Stimulated activated CD8-positive, alpha-beta memory T cell treated with anti-CD3 and anti-CD28 coated beads, Interleukin-4, amount 100 ng/mL, for 4 hours (primary cell): ENCODE measurements at places on chromosomes 12 and 14.

DNA sequence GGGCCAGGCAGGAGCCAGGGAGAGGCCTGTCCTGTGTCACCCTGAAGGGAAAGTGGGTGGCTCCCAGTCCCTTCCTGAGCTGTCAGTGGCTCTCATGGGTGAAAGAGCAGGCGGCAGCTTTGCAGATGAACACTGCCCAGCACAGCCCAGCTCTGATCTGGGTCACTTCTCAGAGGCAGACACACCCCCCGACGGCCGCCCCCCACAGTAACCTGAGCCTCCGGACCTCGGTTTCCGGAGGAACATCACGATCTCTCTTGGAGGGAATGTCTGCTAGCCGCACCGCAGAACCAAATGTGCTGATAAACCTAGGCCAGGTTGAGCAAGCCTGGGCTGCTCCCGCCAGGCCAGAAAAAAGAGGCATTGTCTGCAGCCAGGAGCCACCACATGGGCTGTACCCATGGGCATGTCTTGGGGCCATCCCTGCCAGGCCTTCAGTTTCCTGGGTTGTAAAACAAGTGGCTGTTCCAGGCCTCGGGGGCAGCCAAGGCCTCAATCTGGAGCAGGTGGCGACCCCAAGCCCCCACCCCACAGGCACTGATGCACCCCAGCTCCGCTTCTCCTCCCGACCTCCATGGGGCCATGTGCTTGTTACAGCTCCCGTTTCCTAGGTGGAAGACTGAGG lies 57.6 kb downstream of the NCOR2 start:
- no peak for DNase-seq

GRCh38 chr14:23102801-23103200 lies 2.0 kb downstream of the CIROP start:
- DNase-seq = no peak

GRCh38 chr12:5078423-5078822 lies 34.7 kb downstream of the KCNA5 start:
- DNase-seq = no peak

DNA sequence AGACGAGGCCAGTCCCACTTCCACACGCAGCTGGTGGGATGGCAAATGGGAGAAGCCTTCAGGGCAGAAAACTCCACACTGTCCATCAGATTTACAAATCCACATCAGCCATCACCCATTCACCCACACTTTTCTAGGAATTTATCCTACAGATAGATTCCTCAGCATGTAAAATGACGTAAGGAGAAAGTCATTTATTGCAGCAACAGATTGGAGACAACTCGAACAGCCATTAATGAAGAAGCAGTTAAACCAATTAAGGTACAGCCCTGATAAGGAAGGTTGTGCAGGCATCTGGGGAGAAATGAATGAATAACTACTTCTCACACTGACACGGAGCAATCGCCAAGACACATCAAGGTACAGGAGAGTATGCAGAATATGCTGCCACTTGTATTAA lies 26.2 kb downstream of the PRKAB1 start:
- DNase-seq = no peak

- DNase-seq = no peak
These were observed 6.2 kb downstream of the RPL36AL start for GRCh38 chr14:49614196-49614595.

DNA sequence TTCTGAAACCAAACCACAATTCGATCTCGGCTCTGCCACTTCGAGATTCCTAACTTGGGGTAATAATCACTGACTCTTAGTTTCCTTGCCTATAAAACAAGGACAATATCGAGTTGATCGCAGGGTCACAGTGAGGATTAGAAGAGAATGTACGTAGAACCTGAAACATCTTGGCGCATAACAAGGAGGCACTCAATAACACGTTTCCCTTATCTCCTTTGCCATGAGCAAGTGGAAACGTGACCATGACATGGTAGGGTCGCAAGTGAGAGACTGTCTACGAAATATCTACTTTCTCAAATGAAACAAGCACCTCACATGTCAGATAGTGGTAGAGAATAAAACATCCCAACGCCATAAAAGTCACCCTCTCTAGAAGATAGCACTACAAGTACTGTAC lies 2.3 kb downstream of the DICER1 start:
- DNase-seq = no peak

GRCh38 chr14:62604524-62604923 lies 440.7 kb downstream of the KCNH5 start:
- no peak for DNase-seq

- no peak for DNase-seq
These were observed 49.1 kb downstream of the R3HDM2 start for GRCh38 chr12:57381693-57382220.

DNA sequence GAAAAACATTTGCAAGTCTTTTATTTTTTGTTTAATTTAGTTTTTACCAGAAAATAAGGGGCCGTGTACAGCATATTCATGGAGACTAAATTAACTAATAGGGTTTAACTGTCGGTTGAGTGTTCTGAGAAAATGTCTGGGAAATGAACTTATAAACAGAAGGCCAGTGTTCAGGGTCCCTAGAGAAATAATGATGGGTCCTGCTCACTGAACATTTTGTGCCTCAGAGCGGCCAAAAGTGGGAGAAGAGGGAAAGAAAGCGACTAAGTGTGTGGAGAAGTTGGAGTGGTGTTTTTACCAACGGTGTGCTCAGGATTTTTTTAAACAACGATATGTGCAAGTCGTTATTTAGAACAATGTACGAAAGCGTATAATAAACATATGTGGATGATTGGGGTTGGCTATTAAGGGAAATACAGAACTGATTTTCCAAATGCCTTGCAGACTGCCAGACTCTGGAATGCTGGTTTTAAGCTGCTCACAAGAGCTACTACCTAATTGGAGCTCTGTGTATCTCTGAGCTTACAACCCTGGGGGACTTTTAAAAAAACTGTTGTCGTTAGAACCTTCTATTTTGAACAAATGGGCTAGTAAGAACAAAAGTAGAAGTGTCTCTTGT lies 166.7 kb downstream of the SLC38A4 start:
- DNase-seq = no peak

- no peak for DNase-seq
These were observed 306.2 kb downstream of the GALC start for GRCh38 chr14:87686746-87687145.

DNA sequence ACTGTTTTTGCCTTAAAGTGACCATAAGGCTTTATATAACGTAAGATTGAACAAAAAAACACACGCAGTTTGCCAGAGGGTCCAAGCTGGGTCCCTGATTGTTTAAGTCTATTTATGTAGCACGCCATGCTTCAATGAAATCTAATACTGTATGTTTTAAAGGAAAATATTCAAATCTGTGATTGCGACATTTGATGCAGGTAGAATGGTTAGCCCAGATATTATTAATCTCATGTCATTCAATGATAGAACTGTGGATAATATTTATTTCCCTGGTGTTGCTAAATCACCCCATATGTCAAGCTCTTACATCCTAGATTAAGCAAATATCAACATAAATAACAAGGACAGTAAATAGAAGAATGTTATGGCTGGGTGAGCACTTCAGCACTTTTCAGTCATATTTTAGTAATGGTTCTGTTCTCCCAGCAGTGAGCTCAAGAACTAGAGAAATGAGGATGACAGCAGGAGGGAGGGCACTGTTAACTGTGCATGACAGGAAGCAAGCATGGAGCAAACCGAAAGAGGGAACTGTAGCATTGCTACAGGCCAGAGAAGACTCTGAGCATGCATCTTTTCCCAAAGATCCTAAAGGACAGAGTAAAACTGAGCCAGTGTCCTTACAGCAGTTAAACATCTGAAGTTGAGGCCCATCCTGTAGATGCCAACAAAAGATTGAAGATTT lies 465.7 kb upstream of the MGAT4C start:
- DNase-seq = no peak

DNA sequence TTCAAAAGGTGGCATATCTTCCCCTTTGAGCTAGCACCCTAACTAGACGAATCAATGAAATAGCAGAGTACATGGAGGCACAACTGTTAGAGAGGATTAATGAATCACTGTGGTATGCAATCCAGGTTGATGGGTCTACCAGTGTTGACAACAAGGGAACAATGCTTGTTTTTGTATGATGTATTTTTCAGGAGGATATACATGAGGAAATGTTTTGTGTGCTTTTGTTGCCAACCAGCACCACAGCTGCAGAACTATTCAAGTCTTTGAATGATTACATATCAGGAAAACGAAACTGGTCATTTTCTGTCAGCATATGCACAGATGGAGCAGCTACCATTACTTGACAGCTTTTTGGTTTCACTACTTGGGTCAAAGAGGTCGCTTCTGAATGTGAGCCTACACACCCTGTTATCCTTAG lies 142.6 kb downstream of the GPHN start:
- no peak for DNase-seq

DNA sequence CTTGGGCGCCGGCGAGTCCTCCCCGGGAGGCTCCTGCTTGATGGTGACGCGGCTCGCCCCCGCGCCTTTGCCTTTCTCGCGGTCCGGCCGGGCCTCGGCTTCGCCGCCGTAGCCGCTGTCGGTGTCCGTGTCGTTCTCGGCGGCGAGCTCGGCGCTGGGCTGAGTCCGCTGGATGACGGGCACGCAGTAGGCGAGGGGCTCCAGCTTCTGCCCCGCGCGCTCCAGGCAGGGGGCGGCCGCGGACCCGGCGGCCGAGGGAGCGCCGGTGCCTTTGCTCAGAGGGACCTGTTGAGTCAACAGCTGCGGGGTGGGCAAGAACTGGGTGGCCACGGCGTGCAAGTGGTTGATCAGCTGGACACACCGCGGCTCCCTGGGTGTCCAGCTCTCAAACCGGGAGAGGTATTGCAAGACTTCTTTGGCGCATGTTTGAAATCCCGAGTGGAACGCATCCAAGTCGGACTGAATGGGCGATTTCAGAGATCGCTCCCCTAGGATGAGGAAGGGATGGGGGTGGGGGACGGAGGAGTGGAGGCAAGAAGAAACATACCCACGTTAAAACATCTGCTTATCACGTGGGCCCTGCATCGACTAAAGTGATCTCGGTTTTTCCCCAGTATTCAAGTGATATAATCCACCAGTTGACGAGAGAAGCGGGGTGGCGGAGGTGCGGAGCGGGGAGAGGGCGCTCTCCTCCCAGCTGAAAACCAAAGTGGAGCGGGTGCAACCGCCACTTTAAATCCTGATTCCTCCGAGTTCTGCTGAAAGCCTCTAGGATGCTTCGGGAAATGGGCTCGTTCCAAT lies 2.0 kb downstream of the BHLHE41 start:
- DNase-seq = no peak

DNA sequence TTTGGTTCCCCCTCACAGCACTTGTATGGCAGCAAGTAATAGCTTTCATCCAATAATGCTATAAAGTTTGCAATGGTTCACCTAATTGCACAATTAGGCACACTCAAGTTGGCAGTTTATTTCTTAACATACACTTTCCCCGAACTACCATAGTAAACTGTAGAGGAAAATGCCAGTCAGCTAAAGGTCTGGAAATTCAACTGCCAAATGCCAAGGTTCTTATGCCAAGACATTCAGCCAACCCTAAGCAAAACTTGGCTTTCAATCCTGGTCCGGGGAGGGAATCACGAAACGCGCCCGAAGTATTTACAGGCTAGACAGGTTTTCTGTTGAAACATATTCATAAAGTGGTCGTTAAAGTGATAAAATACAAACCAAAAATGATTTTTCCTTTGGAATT lies 1512.4 kb upstream of the FLRT2 start:
- DNase-seq = no peak

GRCh38 chr12:106049546-106049945 lies 89.2 kb downstream of the NUAK1 start:
- DNase-seq = no peak

- DNase-seq = no peak
These were observed 13.1 kb downstream of the EVL start for GRCh38 chr14:100078216-100078803.

GRCh38 chr12:123096182-123096581 lies 54.7 kb downstream of the PITPNM2 start:
- DNase-seq = no peak

DNA sequence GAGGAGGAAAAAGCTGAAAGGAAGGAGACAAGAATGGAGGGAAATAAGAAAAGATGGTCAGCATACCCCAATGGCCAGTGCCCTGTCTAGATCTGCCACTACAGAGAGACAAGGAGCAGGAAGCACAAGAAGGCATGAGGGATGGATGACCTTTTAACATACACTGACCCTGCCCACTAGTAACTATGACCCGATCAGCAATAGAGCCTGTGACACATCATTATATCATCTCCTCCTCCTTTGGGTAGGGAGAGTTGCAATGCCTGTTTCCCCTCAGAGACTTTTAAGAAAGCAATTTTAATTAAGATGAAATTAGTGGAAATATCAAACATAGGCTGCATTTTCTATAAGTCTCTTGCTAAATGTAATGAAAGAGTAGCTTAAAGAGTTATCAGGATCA lies 4.7 kb upstream of the SLC2A13 start:
- no peak for DNase-seq

GRCh38 chr12:99157946-99158345 lies 489.6 kb upstream of the GARIN6 start:
- no peak for DNase-seq

- no peak for DNase-seq
These were observed 62.9 kb upstream of the RTRAF start for GRCh38 chr14:51926449-51926848.

GRCh38 chr12:9706086-9706685 lies 26.7 kb downstream of the CLECL1 start:
- DNase-seq = no peak
